ENCODE measurements at places on chromosomes 12 and 14.
A peak's percentile ranks its signal among the peaks of the same experiment; 100 is the strongest.

DNA sequence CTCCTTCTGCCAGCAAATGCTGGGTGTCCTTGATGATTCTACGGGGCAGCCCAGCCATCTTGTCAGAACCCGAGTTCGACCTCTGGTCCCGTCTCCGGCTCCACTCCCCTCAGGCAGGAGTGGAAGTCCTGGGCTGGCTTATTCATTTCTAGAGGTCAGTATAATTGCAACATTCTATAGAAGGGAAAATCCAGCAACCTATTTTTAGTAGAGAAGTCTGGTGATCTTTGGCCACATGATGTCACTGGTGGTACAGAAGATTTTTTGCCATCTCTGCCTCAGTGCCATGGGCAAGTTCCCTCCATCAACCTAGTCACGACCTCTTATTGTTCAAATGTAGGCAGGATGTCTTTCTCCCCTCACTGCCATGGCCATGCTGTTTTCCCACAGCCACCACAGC is 22.4 kb downstream of the OR10G2 start:
- DNase-seq: no peak

DNA sequence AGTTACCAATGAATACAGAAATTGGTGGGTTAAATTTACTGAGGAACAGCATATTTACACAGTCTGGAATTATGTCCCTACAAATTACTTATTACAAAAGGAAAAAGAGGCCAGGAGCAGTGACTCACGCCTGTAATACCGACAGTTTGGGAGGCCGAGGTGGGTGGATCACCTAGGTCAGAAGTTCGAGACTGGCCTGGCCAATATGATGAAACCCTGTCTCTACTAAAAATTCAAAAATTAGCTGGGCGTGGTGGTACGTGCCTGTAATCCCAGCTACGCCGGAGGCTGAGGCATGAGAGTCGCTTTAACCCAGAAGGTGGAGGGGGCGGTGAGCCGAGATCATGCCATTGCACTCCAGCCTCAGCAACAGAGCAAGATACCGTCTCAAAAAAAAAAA is 52.6 kb downstream of the HECTD1 start:
- no peak for DNase-seq

DNA sequence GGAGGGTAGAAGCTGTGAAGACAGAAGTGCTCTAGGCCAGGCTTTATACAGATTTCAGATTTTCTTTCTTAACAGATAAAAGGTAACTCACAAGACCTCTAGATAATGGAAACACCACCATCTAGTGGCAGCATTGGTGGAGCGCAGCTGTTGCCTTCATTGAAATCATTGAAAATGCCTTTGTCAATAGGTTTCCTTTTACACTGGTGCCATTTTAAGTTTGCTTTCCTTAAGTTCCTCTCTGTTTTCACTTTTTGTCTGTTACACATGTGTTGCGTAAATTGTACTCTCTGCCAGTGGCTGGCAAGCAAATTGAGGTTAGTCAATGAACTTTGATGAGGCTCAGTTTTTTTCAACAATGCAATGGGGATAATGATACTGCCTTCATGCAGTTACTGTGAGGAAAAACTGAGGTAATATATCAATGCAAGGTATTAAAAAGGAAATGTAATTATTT is 31.1 kb downstream of the ALDH1L2 start:
- DNase-seq: peak; percentile 81

- DNase-seq: no peak
Measured at GRCh38 chr14:98931911-98932310, 340.1 kb downstream of the BCL11B start.

GRCh38 chr14:23174296-23175184 is 8.9 kb downstream of the SLC7A8 start:
- DNase-seq: no peak

- DNase-seq: no peak
Measured at GRCh38 chr14:99179946-99180345, 92.1 kb downstream of the BCL11B start.

DNA sequence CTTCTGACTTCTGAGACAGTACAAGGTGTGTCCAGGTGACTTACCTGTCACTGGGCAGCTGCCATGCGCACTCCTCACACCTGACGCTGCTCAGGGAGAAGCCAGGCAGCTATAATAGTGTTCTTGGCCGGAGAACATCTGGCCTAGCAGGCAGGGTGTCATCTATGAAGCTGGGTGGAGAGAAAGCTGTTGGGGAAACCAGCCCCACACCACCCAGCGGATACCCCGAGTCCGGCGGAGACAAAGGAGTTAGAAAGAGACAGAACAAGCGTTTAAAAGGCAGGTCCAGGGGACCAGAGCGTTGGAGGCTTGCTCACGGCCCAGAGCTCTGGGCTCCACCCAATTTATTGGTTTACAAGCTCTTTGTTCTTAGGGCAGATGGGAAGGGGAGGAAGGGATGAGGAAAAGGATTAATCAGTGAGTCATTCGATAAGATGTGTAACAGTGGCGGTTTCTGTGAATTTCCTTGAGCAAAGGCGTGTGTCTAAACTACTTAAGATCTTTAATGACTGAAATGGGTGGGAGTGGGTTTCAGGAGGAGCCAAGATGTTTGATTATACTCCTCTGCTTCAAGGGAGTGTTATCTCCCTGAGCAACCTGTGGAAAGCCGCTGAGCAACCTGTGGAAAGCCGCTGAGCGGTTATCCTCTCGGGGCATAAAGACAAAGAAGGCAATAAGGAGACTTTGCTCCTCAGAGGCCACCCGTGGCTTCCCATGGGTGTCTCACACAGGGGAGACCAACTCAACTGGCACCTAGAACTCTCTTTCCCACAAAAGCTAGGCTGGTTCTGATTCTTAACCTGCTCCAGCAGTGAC is at the start of gene GALNT8:
TSS of gene GALNT8 (plus strand) at position 580 of the 816 bp plus-strand sequence. CDS start 278 bp downstream, outside the sequence.
- no peak for DNase-seq

DNA sequence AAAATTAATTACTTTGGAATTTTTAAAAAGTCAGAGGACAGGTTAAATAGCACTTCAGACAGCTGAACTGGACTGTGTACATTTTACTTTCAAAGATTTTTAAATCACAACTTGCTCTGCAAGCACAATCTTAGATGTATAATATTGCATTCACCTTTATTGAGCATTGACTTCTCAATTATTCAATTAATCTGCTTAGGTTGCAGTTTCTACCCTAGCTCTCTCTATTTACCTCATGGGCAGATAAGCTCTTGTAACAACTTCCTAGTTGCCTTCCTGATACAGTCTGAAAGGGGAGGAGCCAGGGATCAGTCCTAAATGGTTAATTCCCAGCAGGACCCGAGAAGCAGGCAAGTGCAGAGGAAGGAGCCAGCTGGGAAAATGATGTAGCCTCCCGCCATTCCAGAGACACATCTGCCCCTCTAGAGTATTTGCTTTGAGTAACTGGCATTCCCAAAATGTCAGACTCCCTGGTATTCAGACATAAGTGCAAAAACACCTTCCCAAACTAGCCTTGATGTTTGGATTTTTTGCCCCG is 302.8 kb downstream of the GALC start:
- DNase-seq: no peak

DNA sequence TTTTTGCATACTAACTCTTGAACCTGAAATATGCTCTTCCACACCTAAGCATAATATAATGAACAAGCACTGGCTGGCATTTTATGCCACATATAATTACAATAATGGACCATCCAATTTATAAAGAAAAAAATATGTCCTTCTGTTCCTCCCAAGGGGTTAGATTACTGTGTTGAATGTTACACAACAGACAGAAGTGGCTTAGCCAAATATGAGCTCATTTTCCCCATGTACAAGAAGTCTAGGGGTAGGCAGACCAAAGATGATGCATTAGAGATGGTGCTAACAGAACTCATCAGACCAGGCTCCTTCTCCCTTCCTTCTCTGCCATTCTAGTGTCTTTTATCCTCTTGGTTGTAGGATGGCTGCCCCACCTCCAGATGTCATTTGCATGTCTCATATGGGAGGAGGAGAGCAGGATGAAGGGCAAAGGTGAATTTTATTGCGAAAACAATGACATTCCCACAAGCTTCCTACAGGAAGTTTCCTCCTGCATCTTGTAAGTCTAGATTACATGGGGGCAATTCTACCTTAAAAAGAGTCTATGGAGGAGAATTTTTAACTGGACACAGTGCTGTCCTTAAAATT is 43.9 kb upstream of the SLC2A13 start:
- no peak for DNase-seq

- DNase-seq: no peak
Measured at GRCh38 chr12:108356835-108357806, 18.0 kb upstream of the CMKLR1 start.

- DNase-seq: no peak
Measured at GRCh38 chr12:54439096-54439495, 20.0 kb upstream of the ITGA5 start.

- peak; percentile 53 for DNase-seq
Measured at GRCh38 chr12:108332791-108333382, 6.2 kb downstream of the CMKLR1 start.

- DNase-seq: no peak
Measured at GRCh38 chr14:44928793-44929192, 33.0 kb downstream of the KLHL28 start.

DNA sequence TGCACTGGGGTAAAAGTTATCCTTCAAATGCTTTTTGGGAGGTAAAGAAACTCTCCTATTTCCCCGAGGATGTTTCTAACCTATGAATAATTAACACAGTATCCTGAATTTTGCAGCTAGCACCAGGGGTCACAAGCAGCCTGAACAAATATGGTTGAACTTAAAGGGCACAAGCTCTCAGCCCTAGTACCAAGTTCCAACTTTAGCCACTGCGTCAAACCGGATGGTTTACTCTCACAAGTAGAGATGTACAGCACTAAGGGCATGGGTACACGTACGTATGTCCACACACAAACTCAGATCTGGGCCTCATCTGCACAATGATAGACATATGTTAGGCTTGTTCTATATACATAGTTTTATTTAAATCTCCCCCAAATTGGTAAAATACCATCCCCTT is 4.7 kb downstream of the CCDC88C start:
- DNase-seq: no peak

DNA sequence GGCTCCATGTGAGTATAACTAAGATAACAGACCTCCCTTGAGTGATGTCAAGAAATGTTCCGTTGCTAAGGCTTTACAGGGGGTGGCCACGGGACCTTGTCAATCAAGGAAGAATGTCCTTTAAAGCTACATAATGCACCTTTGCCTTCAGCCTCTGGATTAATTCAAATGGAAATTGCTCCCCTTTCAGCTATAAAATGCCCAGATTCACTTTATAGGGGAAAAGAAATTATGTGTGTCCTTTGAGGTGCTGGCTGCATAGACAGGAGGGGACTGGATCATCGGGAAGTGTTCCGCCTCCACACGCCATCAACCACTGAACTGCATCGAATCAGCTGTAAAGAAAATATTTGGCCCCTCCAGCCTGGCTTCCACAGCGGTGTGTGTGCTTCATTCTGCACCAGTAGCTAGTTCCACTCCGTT is 415.4 kb downstream of the DPF3 start:
- DNase-seq: no peak

GRCh38 chr14:89736881-89737280 is 217.6 kb downstream of the EFCAB11 start:
- peak; percentile 51 for DNase-seq

- no peak for DNase-seq
Measured at GRCh38 chr14:22579236-22579635, 9.8 kb downstream of the DAD1 start.

- peak; percentile 72 for DNase-seq
Measured at GRCh38 chr12:26810330-26810729, 22.7 kb downstream of the ITPR2 start.

GRCh38 chr14:27366596-27366995 is 768.8 kb upstream of the NOVA1 start:
- DNase-seq: no peak
